ENCODE measurements at places on chromosomes 6 and 20. TPM values are rescaled to one million over a fixed set of nuclear protein-coding genes. Genes with fewer than 3 reads are reported as not detected.

GRCh38 chr6:34970488-34970887 lies 81.4 kb downstream of the ANKS1A start:
- no peak overlapping the region for H3K27ac ChIP-seq
- H3K27me3 ChIP-seq = no peaks in the 10 kb centered on the region

- peaks cover 85% of the 10 kb centered on the region for H3K27me3 ChIP-seq
- no peak overlapping the region for H3K27ac ChIP-seq
- H3K36me3 ChIP-seq = no peaks in the 10 kb centered on the region
- no peak overlapping the region for H3K4me3 ChIP-seq
- no peaks in the 10 kb centered on the region for H3K4me1 ChIP-seq
These were observed 31.5 kb upstream of the EDN3 start for GRCh38 chr20:59268870-59269269.

- peaks cover 58% of the 10 kb centered on the region for H3K27me3 ChIP-seq
- no peaks in the 10 kb centered on the region for H3K4me1 ChIP-seq
- no peak for DNase-seq
These were observed 11.7 kb downstream of the CTCFL start for GRCh38 chr20:57513199-57513598.

LAMA5 gene
- total RNA-seq = 763 TPM

DNA sequence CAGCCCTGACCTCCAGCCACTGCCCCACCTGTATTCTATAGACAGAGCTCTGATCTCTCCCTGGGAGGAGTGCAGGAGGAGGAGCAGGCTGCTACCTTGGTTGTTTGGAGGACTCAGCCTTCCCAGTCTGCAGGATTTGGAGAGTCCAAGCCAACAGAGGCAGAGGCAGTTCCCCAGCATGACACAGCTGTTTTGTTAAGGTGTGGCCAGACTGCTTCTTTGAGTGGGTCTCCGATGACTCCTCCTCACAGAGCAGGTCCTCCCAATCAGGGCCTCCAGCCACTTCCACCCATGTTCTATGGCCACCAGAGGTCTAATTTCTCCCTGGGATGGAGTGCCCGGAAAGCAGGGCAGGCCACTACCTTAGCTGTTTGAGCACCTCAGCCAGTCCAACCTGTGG lies 203.5 kb downstream of the HACE1 start:
- no peak overlapping the region for H3K4me3 ChIP-seq
- H3K27ac ChIP-seq = no peak overlapping the region
- H3K36me3 ChIP-seq = no peaks in the 10 kb centered on the region
- no peak for DNase-seq
- H3K27me3 ChIP-seq = no peaks in the 10 kb centered on the region
